ENCODE measurements at places on chromosomes 11 and 22.

DNA sequence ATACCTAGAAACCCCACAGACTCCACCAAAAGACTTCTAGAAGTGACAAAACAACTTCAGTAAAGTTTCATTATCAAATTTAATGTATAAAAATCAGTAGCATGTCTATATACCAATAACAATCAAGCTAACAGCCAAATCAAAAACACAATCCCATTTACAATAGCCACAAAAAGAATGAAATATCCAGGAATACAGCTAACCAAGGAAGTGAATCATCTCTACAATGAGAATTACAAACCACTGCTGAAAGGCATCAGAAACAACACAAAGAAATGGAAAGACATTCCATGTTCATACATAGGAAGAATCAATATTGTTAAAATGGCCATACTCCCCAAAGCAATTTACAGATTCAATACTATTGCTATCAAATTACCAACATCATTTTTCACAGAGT, 46.0 kb downstream of the PRCP start:
- DNase-seq, result peak; percentile 33

GRCh38 chr11:134815404-134815803, 403.4 kb upstream of the B3GAT1 start:
- DNase-seq, result no peak

- DNase-seq, result no peak
Measured at GRCh38 chr11:125872138-125872491, 15.4 kb upstream of the HYLS1 start.

GRCh38 chr22:37228106-37229011, 15.7 kb downstream of the RAC2 start:
- DNase-seq, result peak; percentile 78

DNA sequence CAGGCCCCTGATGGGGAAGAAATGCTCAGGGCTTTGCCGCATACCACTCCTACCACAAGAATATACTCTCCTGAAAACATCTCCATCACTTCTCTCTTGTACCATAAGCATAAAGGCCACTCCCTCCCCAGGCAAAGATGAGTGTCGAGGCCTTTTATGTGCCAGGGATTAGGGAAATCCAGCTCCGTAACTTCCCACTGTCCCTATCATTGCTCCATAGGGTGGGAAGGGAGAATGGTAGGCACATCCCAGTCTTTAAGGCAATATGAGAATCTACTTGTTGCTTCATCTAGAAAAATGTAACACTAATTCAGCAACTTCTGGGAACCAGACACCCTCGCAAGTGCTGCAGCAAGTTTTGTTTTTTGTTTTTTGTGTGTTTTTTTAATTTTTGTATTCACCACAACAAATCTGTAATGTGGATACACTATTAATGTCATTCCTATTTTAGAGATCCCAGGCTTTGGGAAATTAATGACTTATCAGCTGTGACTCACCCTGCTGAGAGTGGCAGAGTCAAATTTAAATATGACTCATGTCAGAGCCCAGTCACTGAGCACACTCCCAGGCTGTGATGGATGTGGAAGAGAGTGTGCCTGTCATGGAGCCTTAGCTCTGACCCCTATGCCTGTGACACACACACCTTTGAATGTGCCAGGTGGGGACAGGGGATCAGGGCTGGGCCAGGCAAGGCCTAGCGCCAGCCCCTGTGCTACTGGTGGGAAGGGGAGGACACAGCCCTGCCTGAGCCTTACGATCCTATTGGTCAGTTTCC, 23.4 kb downstream of the PANX1 start:
- peak; percentile 90 for DNase-seq

GRCh38 chr22:30859714-30860095, 108.9 kb downstream of the MORC2 start:
- no peak for DNase-seq

GRCh38 chr11:85732965-85733364, 47.0 kb upstream of the CCDC89 start:
- DNase-seq, result no peak

GRCh38 chr22:26828311-26828710, 170.9 kb downstream of the MIAT start:
- no peak for DNase-seq

DNA sequence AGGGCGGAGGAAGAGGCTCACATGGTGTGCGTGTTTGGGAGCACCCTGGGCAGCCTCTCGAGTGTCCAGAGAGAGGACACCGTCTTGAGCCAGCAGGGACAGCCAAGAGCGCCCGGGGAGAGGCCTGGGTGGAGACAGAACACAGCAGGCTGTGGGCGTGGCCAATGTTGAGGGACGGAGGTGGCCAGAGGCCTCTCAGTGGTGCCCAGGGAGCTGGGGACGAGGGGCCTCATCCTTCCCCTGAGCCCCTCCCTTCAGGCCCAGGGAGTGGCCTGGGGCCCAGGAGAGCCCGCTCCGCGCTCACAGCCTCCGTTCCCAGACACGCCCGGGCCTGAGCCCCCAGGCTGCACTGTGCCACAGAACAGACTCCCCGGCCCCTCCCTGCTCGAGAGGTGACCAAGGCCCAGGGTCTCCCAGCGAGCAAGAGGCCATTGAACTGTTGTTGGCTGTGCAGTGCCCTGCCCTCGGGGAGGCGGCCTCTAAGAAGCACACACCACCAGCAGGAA, 48.4 kb downstream of the CDKN1C start:
- peak; percentile 38 for DNase-seq

GRCh38 chr11:100152766-100153165, 534.3 kb upstream of the ARHGAP42 start:
- DNase-seq, result peak; percentile 5

GRCh38 chr11:128775468-128775867, 81.6 kb downstream of the FLI1 start:
- DNase-seq, result no peak

GRCh38 chr11:129960216-129961214, 42.1 kb downstream of the PRDM10 start:
- DNase-seq, result peak; percentile 86

DNA sequence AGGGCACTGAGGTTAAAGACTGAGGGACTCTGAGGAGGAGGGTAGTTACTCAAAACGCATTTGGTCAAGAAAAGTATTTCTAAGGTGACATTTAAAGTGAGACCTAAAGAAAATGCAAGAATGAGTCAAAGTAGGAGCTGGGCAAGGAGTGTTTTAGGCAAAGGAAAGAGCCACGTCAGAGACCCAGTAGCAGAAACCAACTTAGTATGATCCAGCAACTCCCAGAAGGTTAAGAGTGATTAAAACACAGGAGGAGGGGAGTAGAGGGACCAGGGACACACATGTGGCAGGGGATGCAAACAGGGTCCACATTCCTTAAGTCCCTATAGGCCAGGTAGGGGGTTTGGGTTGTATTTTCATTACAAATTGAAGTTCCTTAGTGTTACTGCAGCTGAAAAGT, 24.3 kb upstream of the CCDC34 start:
- DNase-seq, result no peak

DNA sequence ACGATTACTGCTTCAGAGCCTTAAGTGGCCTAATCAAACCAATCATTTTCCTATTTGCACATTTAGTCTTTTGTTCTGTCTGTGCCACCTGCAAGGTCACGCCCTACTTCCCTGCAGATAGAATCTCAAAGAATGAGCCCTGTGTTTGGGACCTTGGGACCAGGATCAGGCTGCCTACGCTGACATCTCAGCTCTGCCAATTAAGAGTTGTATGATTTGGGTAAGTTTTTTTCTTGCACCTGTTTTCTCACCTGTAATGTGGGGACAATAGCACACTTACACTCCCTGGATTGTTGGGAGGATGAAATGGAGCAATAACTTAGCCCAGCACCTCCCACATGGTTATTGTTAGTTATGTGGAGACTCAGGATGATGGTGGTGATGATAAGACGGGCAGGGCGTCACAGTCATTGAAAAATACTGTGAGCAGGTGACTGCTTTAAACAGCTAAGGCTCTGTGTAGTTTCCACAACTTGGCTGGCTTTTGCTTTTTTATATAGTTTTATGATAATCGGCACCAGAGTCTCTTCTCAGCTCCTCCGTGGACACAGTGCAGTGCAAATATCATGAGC, 155.0 kb downstream of the ADAMTS15 start:
- no peak for DNase-seq

- DNase-seq, result no peak
Measured at GRCh38 chr11:111574373-111575225, 27.6 kb upstream of the SIK2 start.

- no peak for DNase-seq
Measured at GRCh38 chr11:102591160-102591718, 33.9 kb downstream of the MMP20 start.

DNA sequence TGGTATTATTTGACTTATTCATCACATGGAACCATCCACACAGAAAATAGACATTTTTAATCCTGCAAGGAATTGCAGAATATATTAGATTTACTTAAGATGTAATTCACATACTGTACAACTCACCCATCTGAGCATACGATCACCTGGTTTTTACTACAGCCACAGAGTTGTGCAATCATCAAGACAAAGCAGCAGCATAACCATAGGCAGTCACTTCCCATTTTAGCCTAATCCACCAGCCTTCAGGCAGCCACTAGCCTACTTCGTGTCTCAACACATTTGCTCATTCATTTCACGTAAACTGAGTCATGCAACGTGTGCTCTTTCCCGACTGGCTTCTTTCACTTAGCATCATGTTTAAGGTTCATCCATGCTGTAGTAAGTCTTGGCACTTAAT, 23.0 kb downstream of the PIWIL3 start:
- no peak for DNase-seq

DNA sequence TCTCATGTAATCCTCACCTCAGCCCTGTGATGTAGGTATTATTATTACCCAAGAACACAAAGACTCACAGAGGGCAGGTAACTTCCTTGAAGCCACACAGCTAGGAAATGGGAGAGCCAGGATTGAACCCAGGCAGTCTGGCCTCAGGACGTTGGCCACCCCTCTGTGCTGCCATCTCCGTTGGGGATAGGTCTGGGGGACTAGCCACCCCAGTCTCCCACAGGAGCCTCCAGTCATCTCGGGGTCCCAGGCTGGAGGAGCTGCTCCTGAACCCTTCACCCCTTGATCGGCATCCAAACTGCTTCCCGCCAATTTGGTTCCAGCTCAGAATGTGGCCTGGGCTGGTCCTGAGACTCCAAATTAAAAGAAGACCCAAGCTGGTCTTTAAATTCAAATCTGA, 10.4 kb upstream of the TCF20 start:
- no peak for DNase-seq

- no peak for DNase-seq
Measured at GRCh38 chr22:46149512-46150033, 753 bp upstream of the PPARA start.

DNA sequence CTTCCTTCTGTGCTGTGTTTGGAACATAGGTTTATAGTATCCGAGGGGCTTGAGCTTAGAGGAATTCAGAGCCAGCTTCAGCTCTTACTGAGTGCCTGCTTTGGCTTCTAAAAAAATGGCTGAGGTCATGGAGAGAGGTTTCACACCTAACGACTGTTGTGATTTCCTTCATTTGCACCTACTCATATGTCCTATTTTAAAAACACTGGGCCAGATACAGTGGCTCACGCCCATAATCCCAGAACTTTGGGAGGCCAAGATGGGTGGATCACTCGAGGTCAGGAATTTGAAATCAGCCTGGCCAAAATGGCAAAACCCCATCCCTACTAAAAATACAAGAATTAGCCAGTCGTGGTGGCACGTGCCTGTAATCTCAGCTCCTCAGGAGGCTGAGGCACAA, 38.3 kb upstream of the SYT13 start:
- no peak for DNase-seq

DNA sequence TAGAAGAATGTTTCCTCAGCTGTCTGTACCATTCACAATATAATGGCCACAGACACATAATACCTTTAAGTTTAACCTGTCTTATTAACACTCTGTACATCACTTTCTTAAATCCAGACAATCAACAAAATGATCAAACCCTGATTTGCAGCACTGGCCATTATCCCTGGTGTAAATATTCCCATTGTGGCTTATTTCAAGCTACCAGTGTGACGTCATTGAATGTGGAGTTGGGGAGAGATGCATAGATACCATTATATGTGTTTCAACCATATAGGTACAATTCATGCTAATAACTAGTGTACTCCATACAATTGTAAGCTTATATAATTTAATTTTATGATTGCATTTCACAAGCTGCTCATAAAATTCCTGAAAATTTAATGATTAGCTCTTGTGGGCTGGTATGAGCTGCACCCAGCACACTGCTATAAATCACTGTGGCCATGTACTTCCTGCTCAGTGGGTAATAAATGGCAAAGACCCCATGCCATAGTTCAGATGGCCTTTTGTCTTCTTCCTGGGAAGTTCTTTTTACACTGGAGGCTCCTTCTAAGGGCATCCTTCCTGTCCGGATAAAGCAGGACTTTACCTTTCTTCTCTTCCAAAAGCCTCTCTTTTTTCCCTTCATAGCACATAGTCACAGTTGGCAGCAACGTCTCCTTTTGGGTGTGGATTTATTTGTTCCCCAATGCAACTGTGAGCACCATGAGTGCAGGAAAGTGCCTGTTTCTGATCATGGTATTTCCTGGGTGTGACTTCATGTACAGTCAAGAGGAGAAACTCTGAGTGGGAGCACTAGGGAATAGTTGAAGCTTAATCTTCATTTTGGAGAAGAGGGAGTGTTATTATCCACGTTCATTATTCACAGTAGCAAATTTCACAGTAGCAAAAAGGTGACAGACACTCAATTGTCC, 87.8 kb downstream of the MIAT start:
- no peak for DNase-seq

DNA sequence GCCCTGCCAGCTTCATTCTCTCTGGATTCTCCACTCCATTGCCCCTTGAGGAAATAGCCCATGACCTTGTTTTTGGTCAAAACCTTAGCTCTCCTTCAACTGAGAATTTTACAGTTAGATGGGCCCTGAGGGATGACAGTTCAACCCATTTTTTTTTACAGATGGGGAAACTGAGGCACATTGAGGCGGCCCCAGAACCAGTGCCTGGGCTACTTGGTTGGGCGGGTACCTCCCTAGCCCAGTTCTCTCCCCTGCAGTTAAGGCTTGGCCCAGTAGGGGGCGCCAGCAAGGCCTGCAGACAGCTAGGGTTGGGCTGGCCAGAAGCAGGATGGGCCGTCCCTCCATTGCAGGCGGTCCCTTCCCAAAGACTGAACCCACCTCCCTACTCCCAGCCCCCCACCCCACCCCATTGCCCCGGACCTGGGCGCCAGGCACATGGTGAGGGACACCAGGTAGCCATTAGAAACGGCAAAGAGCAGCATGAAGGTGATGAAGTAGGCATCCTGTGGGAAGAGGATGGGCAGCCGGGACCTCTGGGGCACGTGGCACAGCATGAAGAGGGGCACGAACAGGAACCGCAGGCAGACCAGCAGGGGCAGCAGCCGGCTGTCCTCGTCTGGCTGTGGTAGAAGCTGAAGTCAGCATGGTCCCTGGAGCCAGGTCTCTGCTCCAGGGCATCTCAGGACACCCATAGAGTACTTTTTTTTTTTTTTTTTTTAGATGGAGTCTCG, 7.6 kb downstream of the SLC29A2 start:
- peak; percentile 19 for DNase-seq

DNA sequence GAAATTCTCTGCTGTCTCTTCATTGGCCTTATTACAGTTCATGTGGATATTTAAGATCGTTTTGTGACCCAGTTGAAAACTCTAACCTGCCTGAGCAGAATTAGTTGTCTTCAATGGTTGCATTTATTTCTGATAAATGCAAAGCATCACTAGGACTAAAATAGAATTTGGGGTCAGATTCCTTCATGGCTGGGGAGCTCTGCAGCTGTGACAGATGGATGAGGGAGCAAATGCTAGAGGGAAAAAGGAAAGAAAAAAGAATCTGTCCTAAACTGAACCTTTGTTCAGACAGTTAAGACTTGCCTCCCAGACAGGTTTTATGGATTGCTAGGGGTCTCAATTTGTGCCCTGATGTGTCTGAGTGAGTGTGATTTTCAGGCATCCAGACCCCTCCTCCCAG, 113.0 kb downstream of the SYT9 start:
- no peak for DNase-seq

GRCh38 chr11:12029738-12030363, 21.4 kb upstream of the DKK3 start:
- DNase-seq, result peak; percentile 80

Measured in fibroblast of skin of back (primary cell).